ENCODE measurements at places on chromosomes 2 and 18.

- no peak for DNase-seq
Observed at GRCh38 chr2:33000986-33001385, 54.2 kb downstream of the LTBP1 start.

DNA sequence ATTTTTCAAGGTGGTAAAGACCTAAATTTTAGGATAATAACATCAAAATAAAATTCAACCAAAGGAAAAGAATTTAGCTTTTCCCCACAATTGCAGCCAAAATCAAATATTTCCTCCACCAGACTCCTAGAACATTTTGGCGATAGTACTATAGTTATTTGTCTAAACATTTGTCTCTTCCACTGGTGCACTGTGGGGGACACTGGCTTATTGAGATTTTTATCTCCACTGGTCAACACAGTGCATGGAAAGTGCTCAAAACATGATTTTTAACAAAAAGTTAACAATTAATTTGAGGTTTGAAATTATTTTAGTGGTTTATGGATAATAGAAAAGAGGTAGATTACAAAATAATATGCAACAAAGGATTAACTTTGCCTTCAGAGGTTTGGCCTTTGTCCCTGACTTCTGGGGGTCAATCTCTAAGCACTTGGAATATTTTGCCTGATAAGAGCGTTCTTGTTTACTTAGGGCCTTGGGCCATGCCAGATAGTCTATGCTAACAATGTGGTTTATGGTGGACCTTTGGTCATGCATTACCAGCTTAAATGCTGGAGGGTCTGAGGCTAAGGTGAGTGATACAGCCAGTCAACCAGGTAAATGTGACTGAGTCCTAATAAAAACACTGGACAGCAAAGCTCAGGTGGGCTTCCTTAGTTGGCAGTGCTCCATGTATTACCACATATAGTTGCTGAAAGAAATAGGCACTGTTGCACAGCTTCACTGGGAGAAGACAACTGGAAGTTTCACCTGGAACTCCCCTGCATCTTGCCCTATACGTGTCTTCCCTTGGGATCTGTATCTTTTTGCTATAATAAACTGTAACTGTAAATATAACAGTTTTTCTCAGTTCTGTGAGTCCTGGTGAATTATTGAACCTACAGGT is 67.2 kb upstream of the SATB2 start:
- DNase-seq, result no peak

- DNase-seq, result no peak
Observed at GRCh38 chr18:79882522-79883241, 68.8 kb downstream of the SLC66A2 start.

GRCh38 chr2:217479566-217479965 is 523.2 kb downstream of the TNS1 start:
- no peak for DNase-seq

GRCh38 chr2:172947461-172948153 is 128.0 kb upstream of the MAP3K20 start:
- no peak for DNase-seq

DNA sequence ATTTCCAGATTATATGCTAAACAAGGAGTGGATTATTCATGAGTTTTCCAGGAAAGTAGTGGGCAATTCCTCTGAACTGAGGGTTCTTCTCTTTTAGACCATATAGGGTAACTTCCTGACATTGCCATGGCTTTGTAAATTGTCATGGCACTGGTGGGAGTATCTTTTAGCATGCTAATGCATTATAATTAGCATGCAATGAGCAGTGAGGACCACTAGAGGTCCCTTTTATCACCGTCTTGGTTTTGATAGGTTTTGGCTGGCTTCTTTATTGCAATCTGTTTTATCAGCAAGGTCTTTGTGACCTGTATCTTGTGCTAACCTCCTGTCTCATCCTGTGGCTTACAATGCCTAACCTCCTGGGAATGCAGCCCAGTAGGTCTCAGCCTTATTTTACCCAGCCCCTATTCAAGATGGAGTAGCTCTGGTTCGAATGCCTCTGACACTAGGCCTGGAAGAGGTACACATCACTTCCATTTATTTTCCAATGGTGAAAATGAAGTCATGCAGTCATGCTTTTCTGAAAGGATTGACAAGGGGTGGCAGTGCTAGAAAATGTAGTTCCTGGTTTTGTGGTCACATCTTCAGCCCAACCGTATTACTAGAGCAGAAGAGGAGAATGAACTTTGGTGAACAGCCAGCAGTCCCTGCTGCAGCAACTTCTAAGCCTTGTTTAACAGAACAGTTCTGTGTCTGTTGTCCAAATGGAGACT is 26.6 kb upstream of the ITGA4 start:
- DNase-seq, result no peak

DNA sequence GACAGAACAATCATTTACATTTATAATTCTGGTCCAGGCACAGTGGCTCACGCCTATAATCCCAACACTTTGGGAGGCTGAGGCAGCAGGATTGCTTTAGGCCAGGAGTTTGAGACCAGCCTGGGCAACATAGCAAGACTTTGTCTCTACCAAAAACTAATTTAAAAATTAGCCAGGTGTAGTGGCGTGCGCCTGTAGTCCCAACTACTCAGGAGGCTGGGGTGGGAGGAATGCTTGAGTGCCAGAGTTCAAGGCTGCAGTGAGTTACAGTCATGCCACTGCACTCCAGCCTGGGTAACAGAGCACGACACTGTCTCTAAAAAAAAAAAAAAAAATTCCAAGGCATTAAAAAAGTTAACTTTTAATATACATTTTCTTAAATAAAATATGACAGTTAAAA is 88.1 kb downstream of the PLEKHM3 start:
- DNase-seq, result no peak

DNA sequence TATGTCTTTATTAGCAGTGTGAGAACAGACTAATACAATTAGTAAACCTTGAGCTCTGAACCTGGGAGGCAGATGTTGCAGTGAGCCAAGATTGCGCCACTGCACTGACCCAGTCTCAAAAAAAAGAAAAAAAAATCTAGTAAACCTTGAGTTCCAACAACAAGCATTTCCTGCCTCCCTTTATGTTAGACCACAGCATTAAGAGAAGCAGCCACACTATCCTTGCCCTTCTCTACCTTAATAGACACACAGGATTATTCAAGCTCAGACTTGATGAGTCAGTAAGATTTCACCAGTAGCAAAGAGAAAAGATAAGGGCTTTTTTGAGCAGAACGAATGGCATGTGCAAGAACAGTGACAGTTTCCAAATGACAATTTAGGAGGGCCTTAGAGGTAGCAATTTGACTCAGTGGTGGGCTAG is 18.0 kb upstream of the GLS start:
- DNase-seq, result no peak

DNA sequence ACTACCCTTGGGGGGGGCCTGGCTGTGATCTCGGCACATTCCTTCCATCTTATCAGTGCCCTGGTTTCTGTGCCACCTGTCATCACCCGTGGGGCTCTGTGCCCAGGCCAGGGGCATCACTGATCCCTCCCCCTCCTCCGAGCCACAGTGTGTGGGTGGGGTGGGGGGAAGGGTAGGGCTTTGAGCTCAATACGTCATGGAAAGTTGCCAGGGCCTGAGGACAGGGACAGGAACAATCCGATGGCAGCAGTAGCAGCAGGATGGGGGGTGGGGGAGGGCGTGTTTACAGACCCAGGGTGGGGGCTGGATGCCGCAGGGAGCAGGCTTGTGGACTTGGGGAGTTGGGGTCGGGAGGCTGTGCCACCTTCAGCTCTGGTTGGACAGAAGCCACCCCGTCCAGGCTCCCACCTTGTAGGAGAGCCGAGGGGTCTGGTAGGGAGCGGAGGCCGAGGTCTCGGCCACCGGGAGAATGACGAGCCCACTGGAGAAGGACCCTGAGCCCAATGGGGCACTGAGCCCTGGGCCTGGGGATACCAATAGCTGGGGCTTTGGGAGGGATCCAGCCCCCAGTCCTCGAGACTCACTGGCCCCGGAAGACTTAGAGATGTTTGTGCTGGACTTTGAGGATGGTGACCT is 3.5 kb downstream of the SLC4A3 start:
- DNase-seq, result no peak

GRCh38 chr18:46678785-46679399 is 21.9 kb upstream of the LOXHD1 start:
- no peak for DNase-seq

GRCh38 chr18:6712401-6712800 is 17.1 kb upstream of the ARHGAP28 start:
- no peak for DNase-seq

Data from H1 (cell line).